ENCODE measurements at places on chromosomes 4 and X.

DNA sequence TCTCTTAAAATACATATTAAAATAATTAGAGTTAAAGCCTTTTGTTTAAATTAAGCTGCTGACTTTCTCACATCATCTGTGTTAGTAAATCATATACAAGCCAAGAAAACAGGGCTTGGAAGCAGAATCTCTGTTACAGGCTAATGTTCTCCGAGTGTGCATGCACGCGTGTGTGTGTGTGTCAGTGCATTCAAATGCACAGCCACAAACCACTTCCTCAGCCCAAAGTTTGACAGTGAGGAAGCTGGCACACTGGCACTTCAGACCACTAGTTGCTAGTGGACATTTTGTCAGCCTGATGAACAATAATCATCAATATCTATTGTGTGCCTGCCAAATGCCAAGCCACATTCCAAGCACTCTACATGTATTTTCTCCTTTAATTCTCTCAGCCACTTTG lies 5.6 kb downstream of the MAOB start:
- no peak for DNase-seq

- no peak for DNase-seq
These were observed 774 bp downstream of the ZCCHC4 start for GRCh38 chr4:25313201-25313895.

GRCh38 chr4:89752932-89753598 lies 83.9 kb downstream of the SNCA start:
- no peak for DNase-seq

- no peak for DNase-seq
These were observed 147.6 kb downstream of the BCOR start for GRCh38 chrX:39950018-39950688.

GRCh38 chr4:169047956-169048355 lies 37.9 kb upstream of the CBR4 start:
- no peak for DNase-seq

DNA sequence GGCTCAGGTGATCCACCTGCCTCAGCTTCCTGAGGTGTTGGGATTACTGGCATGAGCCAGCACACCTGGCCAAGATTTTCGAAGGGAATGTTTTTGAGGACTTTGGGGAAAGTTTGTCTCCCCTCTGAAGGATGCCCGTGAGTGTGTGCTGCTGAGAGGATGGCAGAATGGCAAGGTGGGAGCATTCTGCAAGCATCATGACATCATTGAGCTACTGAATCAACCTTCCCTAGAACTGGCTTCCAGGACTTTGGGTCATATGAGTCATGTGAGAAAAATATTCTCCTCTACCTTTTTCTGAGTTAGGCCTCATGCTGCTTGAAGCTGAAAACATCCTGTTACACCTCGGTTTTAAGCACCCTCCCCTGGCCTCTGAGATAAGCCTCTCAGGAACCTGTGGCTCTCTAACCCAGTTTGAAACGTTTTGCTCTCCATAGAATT lies 31.0 kb downstream of the TMEM131L start:
- no peak for DNase-seq

DNA sequence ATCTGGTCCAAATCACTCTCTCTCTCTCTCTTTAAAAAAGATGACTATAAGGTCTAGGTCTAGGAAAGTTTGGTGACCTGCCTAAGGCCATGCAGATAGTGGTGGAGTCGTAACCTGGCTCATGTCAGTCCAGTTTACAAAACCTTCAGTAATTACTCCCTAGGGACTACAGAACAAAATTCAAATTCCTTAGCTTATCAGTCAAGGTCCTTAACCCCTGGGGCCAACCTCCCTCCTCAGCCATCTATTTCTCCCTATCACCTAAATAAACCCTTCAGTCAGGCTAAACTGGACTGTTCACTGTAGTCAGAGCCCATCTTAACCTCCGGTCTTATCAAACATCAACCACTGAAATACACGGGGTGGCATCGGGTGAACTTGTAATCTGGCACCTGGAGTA lies 68.9 kb downstream of the MAP3K15 start:
- no peak for DNase-seq

- DNase-seq: no peak
These were observed 7.7 kb downstream of the FANCB start for GRCh38 chrX:14865201-14865600.

DNA sequence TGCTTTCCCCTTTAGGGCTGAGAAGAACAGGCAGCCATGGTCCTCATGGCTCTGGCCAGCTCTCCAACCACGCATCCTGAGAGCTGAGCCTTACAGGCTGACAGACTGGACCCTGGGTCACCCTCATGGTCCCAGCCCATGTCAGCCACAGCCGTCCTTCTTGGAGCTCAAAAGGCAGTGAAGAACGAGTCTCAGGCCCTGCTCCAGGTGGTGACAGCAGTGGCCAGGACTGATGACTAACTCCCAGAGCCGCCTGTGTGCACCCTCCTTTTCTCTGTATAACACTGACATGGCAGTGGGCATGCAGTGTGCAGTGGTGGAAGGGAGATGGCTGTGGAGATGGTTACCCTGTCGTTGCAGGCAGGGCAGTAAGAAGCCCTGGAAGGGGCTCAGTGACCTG lies 10.3 kb upstream of the DUSP9 start:
- no peak for DNase-seq
